ENCODE measurements at places on chromosomes 16 and 17.

- H3K27me3 ChIP-seq, result no peaks in the 10 kb centered on the region
- H3K4me1 ChIP-seq, result no peaks in the 10 kb centered on the region
- peak; percentile 88 for DNase-seq
- no peaks in the 10 kb centered on the region for H3K36me3 ChIP-seq
Measured at GRCh38 chr16:23060458-23061320, 88.6 kb downstream of the USP31 start.

- no peak overlapping the region for H3K4me3 ChIP-seq
- DNase-seq, result no peak
- H3K27ac ChIP-seq, result peak overlapping the region; percentile 73
- H3K4me1 ChIP-seq, result peaks cover 39% of the 10 kb centered on the region
Measured at GRCh38 chr17:48526608-48527546, 3.9 kb downstream of the HOXB1 start.

DNA sequence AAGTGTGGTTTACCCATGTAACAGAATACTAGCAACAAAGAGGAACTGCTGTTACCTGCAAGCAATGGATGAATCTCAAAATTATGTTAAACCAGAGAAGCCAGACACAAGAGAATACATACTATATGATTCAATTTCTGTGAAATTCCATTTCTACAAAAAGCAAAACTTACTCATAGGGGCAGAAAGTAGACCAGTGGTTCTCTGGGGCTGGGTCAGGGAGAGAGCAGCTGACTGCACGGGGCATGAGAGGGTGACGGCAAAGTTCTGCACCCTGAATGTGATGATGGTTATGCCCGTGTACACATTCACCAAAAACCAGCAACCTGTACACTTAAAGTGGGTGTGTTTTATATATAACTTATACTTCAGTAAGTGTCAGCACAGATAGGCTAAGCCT is 3.1 kb downstream of the ZNF843 start:
- no peaks in the 10 kb centered on the region for H3K4me1 ChIP-seq
- H3K4me3 ChIP-seq, result no peak overlapping the region
- no peak for DNase-seq
- no peaks in the 10 kb centered on the region for H3K36me3 ChIP-seq

DNA sequence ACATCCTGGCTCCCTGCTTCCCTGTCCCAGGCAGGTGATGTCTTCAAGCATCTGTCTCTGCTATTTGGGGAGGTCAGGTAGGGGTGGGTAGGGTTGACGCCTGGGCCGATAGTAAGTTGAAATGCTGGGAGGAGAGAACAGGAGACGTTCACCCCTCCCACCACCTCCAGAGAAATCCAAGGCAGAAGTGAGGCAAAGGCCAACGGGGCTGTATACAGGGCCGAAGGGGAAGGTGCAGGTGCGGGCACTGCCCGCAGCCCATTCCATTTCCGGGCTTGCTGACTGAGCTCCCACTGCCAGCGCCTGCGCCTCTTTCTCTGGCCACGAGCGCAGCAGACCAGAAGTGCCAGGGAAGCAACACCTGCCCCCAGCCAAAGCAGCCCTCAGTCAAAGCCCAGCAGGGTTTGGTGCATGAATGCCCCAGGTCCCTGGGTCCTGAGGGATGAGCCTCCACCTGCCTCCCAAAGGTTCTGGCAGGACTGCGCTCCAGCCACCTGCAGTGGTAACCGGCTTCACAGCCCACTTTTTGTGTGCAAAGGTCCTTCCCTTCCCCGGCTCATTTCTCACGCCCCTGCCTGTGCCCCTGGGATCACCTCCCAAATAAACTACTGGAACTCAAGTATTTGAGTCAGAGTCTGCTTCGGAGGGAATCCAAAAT is 127.6 kb upstream of the TNRC6C start:
- no peaks in the 10 kb centered on the region for H3K27me3 ChIP-seq
- DNase-seq, result peak; percentile 36
- no peaks in the 10 kb centered on the region for H3K4me1 ChIP-seq
- no peak overlapping the region for H3K4me3 ChIP-seq

GRCh38 chr17:41894791-41895331 is 23.9 kb downstream of the ACLY start:
- H3K27ac ChIP-seq, result no peak overlapping the region
- peaks cover 13% of the 10 kb centered on the region for H3K4me1 ChIP-seq
- H3K36me3 ChIP-seq, result peaks cover 76% of the 10 kb centered on the region
- H3K27me3 ChIP-seq, result no peaks in the 10 kb centered on the region
- peak; percentile 97 for DNase-seq
- no peak overlapping the region for H3K4me3 ChIP-seq

DNA sequence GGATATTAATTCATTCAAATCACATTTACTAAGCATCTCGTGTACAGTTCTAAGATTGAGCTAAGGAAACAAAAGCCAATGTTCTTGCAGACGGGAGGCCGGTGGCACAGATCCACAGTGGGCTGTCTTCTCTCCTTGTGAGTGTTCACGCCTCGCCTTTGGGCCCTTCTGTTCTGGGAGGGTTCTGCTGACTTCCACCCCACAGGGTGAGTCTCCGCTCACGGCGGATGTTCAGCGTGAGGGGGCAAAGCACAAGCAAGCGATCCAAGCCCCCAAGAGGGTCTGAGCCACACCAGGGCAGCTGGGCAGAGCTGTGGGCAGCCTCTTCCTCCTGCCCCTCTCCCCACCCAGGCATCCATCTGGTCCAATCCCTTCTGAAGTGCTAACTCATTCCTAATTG is 84.3 kb upstream of the DOC2B start:
- no peak for DNase-seq
- no peak overlapping the region for H3K4me3 ChIP-seq
- no peaks in the 10 kb centered on the region for H3K27me3 ChIP-seq

GRCh38 chr17:15965528-15965927 is 20.6 kb downstream of the ADORA2B start:
- H3K4me3 ChIP-seq, result no peak overlapping the region
- H3K27ac ChIP-seq, result no peak overlapping the region
- peaks cover 22% of the 10 kb centered on the region for H3K4me1 ChIP-seq
- H3K27me3 ChIP-seq, result no peaks in the 10 kb centered on the region
- H3K36me3 ChIP-seq, result no peaks in the 10 kb centered on the region

DNA sequence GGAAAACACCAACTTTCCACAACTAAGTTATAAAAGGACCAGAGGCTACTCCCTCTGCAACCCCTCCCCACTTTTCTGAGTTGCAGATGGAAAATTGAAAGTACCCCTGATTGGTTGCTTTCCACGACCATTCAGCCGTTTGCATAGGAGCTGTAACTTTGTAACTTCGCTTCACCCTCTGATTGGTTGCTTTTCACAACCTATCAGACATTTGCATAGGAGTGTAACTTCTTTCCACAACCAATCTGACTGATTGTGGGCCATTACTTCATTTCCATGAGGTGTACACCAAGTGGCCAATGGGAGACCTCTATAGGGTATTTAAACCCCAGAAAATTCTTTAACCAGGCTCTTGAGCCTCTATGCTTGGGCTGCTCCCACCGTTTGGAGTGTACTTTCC is 644.1 kb downstream of the WWOX start:
- no peaks in the 10 kb centered on the region for H3K27me3 ChIP-seq
- no peak overlapping the region for H3K27ac ChIP-seq
- H3K36me3 ChIP-seq, result no peaks in the 10 kb centered on the region
- no peak for DNase-seq
- no peaks in the 10 kb centered on the region for H3K4me1 ChIP-seq
- H3K4me3 ChIP-seq, result no peak overlapping the region

GRCh38 chr16:84341528-84342295 is 26.6 kb upstream of the ATP2C2 start:
- no peak for DNase-seq
- H3K36me3 ChIP-seq, result no peaks in the 10 kb centered on the region
- no peaks in the 10 kb centered on the region for H3K27me3 ChIP-seq
- peaks cover 5% of the 10 kb centered on the region for H3K4me1 ChIP-seq
- no peak overlapping the region for H3K27ac ChIP-seq
- no peak overlapping the region for H3K4me3 ChIP-seq

DNA sequence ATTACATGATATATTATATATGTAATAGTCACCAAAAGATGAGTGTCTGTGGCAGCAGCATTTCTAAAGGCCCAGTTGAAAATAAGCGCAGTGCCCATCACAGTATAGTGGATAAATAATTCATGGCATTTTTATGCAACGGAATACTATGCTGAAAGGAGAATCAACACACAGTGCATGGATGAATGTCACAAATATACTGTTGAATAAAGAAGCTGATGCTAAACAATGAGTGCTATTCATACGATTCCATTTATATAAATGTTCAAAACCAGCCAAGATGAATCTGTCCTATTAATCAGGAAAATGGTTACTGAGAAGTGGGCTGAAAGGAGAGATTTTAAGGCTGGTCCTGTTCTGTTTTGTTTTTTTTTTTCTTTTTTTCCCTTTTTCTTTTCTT is 61.6 kb downstream of the HSD17B2 start:
- no peak overlapping the region for H3K27ac ChIP-seq
- no peaks in the 10 kb centered on the region for H3K27me3 ChIP-seq
- H3K4me3 ChIP-seq, result no peak overlapping the region
- no peak for DNase-seq
- peaks cover under 1% of the 10 kb centered on the region for H3K4me1 ChIP-seq

DNA sequence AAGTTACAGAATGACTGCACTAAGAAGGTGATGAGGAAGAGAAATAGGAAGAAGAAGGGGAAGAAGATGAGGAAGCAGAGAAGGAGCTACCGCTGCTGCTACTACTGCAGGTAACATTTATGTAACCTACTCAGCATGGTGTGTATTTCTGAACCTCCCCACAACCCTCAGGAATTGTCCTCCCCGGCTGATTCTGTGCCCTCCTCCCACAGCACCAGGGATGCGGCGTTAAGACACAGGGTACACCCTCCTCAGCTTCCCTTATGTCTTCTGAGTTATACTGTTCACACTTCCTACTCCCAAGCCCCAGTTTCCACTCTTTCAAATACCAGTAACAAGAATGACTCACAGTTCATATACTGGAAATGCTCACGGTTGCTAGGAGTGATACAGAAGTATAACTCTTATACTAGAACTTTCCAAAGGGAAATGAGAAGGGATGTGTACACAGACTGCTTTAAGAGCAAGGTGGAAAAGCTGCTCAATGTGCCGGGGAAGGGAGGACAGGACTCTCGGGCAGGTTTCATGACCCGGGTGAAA is 224.5 kb upstream of the PSMD7 start:
- H3K27ac ChIP-seq, result no peak overlapping the region
- no peaks in the 10 kb centered on the region for H3K4me1 ChIP-seq
- H3K27me3 ChIP-seq, result no peaks in the 10 kb centered on the region
- no peak for DNase-seq
- H3K4me3 ChIP-seq, result no peak overlapping the region

DNA sequence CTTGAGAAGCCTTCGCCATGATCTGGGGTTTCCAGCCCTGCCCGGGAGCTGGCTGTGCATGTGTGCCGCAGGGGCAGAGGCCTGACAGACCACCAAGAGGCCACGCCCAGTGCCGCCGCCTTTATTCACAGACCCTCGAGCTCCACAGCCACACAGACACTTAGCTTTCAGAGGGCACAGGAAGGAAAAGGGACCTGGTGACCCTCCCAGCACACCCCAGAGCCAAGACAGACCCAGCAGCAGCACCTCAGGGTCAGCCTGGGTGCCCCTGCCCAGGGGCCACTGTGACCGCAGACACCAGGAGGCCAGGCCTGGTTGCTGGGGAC is 10.8 kb downstream of the MCRIP1 start:
- no peaks in the 10 kb centered on the region for H3K4me1 ChIP-seq
- no peak overlapping the region for H3K4me3 ChIP-seq
- H3K27me3 ChIP-seq, result no peaks in the 10 kb centered on the region
- H3K27ac ChIP-seq, result no peak overlapping the region
- DNase-seq, result no peak
- peaks cover 32% of the 10 kb centered on the region for H3K36me3 ChIP-seq

- no peak overlapping the region for H3K27ac ChIP-seq
- no peaks in the 10 kb centered on the region for H3K27me3 ChIP-seq
- no peaks in the 10 kb centered on the region for H3K36me3 ChIP-seq
- DNase-seq, result no peak
- H3K4me1 ChIP-seq, result no peaks in the 10 kb centered on the region
Measured at GRCh38 chr17:42276609-42277341, 584 bp upstream of the STAT5B start.

DNA sequence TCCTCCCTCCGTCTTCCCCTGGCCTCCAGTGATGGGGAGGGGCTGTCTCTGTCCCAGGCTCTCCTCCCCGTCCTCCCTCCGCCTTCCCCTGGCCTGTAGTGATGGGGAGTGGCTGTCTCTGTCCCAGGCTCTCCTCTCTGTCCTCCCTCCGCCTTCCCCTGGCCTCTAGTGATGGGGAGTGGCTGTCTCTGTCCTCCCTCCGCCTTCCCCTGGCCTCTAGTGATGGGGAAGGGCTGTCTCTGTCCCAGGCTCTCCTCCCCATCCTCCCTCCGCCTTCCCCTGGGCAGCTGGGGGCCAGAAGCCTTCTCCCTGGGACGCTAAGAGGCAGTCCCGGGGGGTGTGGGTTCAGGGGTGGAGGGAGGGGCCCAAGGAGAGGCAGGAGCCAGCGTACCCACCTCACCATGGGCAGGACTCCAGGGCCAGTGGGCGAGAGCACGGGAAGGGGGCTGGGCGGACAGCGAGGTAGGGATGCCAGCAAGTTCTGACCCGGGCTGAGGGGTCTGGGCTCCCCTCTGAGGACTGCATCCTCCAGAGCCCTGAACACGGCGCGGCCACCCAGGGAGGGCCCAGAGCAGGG is 14.8 kb downstream of the UTS2R start:
- no peak for DNase-seq
- H3K4me1 ChIP-seq, result no peaks in the 10 kb centered on the region
- no peaks in the 10 kb centered on the region for H3K27me3 ChIP-seq
- no peak overlapping the region for H3K4me3 ChIP-seq
- H3K36me3 ChIP-seq, result no peaks in the 10 kb centered on the region
- no peak overlapping the region for H3K27ac ChIP-seq

DNA sequence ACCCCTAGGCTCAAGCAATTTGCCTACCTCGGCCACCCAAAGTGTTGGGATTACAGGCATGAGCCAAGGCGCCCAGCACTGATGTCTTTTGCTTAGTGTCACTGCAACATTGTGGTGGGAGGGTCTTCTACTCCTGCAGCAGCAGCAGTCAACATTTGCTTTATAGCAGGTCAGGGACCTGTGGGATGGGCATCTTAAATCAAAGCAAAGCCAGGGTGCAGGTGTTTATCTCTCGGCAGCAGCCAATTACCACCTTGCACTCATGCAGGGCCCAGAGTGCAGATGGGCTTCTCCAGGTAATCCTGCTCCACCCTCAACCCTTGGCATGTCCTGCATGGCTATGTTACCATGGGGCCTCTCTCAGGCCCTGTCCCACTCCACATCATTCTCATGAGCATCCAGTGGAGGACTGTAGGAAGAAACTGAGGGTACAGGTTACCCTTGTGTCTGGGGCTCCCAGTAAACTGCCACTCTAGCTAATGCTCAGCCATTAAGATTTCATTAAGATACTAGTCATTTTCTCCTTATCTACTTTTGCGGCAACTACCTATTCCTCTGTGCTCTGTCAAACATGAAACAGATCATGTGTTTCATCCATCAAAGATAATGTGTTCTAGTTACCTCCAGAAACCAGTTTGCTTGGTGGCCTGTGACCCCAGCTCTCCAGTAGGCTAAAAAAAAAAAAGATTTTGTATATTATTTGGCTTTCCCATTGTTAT is 16.8 kb downstream of the ADGRG5 start:
- no peak overlapping the region for H3K4me3 ChIP-seq
- no peak overlapping the region for H3K27ac ChIP-seq
- H3K4me1 ChIP-seq, result no peaks in the 10 kb centered on the region
- no peaks in the 10 kb centered on the region for H3K27me3 ChIP-seq
- DNase-seq, result no peak
